Immature natural killer cell (primary cell): ENCODE measurements at places on chromosomes 6 and 20.

DNA sequence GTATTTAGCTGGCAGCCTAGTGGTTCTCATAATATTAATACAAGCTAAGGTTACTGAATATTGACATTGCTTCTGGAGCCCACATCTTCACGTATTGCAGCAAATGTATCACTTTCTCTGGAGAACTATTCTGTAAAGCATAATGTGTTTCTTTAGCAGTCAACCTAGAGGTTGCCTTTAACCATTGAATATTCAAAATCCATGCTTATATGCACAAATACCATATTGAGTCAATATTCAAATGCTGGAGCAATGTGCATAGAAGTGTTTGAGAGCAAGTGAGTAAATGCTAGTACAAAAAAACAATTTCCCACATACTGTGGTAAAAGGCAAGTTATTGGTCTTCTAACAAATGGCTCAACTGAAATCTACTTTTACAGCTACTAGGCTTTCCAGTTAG is 231.8 kb downstream of the TRDN start:
- no peak for DNase-seq

DNA sequence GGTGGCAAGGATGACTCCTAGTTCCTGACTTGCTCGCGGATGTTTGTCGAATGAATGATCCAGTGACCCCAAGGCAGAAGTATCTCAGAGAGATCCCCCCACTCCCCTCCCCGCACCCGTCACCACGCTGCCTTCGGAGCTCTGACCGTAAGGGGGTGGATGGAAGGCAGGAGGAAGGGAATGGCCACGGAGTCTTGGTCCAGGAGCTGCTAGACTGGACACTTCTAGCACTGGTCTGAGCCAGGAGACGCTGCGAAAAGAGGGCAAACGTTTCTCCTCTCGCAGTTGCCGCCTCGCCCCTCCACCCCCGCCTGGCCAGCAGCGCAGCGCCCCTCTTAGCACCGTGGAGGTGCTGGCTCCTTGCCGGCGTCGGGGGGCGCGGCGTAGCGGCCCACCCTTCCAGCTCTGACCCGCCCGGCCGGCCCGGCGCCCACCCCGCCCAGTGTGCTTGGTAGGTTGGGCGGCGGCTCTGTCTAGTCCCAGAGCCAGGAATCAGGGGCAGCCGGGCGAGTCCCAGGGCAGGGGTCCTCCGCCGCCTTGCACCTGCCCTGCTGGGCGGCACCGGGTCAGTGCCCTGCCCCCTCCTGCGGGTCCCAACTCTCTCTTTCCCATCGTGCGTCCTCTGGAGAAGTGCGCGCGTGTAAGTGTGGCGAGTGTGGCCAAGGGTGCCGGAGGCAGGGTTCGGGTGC is 2.4 kb upstream of the DBNDD2 start:
- no peak for DNase-seq

- no peak for DNase-seq
These were observed 33.6 kb downstream of the MYLK4 start for GRCh38 chr6:2716936-2717700.

DNA sequence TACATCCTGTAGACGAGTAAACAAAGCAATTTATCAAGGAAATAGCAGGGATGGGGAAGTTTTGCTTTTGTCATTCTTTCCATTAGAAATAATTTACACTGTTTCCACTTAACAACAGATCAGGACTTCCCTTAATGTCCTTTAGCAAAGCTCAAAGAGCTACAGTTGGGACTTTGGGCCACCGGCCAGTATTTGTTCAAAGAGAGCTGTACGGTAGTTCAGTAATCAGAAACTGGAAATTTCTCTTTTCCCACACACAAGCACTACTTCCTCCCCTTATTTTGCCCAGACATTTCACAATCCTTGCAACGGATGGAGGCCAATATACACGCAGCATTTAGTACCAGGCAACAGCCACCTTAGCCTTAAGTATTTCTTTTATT is 12.1 kb upstream of the HINT3 start:
- no peak for DNase-seq

DNA sequence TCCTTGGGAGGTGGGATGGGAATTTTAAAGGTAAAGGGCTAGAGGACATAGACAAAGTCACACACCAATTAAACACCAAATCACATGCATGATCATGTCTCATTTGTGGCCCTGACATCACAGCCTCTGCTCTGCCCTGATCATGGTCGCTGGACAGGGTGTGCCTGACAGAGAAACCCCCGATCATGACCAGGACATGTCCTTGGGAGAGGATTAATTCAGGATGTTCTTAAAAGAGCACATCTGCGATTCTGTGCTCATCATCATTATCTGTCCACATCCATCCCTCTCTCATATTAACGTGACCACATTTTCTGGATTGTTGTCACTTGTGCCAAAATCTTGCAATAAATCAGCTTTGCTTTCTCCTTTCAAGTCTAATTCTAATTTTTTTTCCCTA is 7.7 kb upstream of the PBOV1 start:
- no peak for DNase-seq

DNA sequence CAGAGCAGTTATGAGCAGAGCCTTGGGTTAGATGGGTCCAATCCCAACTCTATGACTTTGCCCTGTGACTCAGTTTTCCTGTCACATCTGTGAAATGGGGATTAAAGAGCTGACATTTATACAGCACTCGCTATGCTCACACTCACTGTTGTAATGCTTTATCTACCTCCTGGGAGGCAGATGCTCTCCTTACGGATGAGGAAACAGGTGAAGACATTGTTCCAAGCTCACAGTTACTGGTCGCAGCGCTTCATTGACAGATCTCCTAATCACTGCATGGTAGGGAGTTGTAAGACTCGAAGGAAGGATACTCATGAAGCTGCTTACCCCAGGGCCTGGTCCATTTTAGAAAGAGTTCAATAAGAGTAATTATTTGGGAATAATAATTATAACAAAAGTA is 2.9 kb upstream of the MYLK2 start:
- DNase-seq: no peak

DNA sequence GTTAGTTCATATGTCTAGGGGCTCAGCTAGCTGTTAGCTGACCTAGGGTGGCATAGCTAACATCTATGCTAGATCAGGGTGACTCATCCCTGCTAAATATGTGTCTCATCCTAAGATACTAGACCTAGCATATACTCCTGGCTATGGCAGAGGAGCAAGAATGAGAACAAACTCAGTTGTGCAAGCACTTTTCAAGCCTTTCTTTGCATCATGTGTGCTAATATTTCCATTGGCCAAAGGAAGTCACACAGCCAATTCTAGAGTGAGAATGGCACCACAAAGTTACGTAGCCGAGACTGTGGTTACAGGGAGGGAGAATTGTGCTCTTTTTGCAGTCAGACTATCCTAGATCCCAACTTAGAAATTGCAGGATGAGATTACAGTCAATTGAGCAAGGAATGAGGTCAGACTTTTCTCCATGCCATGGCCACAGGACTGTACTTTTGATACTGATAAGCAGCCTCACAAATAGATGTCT is 78.7 kb downstream of the PLCB4 start:
- DNase-seq: no peak

DNA sequence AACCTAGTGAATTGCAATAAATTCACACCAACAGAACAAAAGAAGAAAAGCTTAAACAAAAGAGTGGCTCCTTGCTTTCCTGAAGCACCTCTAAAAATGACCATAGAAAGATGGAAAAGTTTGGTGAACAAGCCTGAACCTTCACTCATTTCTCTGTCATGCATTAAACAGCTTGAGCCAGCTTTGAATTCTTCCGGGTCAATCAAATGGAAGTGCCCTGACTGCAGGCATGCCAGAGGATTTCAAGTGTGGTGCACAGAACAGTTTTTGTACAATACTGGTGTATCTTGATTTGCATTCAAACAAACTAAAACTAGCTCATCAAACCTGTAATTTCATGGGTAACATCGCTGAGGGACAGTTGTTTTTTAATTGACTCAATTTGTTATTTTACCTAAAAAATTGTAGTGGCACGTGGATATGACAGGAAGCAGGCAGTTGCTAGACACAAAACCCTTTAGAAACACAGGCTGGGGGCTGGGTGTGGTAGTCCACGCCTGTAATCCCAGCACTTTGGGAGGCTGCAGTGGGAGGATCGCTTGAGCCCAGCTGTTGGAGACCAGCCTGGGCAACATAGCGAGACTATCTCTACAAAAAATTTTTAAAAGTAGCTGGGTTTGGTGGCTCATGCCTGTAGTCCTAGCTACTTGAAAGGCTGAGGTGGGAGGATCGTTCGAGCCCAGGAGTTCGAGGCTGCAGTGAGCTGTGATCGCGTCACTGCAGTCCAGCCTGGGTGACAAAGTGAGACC is 9.1 kb downstream of the CASS4 start:
- DNase-seq: no peak

DNA sequence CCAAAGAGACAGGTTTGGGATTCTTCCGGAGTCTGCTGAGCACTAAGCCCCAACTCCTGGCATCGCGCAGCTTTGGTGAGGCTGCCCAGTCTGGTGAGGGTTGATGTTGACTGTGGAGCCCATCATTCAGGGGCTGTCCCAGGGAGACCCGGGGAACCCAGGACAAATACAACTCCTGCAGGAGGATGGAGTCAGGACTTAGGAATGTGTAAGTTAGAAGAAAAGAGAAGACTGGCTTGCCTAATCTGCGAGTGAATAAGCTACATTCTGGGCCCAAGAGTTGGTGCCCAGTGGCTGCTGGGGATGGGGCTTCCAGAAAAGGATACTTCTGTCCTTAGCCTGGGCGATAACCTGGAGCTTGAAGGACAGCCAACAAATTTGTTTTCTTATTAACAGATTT is 47.9 kb downstream of the STK35 start:
- DNase-seq: no peak

GRCh38 chr6:100353276-100354015 is 111.3 kb downstream of the SIM1 start:
- no peak for DNase-seq

DNA sequence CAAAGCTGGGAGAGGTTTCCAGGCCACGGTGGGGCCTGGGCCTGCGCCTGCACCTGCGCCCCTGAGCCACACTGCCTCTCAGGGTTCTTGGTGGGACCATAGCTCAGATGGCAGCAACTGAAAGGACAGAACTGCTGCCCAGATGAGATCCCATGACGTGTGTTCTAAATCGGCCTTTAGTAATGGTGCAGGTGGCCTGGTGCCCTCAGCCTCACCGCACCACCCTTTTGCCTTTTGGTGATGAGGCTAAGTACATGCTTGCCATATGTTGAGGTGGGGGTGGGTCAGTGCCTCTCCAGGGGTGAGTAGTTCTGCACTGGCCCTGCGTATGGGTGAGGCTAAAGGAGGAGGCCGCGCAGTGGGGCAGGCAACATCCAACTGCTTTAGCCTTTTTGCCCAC is 7.4 kb downstream of the PSMG4 start:
- no peak for DNase-seq

- peak; percentile 2 for DNase-seq
These were observed 54.6 kb upstream of the POLR1H start for GRCh38 chr6:30006170-30007131.

DNA sequence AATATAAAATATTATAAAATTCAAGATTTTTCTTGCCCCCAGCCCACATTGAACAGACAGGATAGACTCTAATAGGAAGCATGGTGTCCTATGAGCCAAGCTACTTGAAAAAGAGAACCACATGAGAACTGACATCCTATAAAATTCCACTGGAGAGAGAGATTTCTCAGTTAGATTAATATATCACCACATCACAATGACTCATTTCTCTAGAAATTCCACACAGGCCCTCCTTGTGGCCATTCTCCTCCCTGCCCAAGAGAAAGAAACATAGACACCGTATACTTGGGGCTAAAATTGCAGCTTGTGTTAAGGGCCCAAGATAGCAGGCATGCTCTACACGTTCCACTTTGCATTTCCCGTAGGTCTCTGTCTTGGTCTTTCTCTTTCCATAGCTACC is 481.4 kb downstream of the PTPRT start:
- no peak for DNase-seq

GRCh38 chr20:52332649-52333250 is 141.2 kb upstream of the ZFP64 start:
- no peak for DNase-seq

DNA sequence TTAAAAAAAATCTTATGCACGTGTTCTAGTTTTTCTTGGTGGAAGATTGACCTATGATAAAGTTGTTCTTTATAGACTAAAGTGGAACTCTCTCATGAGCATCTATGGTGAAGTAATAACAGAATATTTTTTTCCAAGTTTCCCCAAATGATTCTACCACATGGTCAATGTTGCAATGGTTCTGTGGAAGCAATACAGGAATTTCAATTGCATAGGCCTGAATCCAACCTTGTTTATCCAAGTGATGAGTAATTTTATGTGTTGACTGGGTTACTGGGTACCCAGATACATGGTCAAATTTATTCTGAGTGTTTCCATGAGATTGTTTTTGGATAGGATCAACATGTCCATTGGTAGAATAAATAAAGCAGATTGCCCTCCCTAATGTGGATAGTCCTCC is 581.5 kb downstream of the MMUT start:
- no peak for DNase-seq

DNA sequence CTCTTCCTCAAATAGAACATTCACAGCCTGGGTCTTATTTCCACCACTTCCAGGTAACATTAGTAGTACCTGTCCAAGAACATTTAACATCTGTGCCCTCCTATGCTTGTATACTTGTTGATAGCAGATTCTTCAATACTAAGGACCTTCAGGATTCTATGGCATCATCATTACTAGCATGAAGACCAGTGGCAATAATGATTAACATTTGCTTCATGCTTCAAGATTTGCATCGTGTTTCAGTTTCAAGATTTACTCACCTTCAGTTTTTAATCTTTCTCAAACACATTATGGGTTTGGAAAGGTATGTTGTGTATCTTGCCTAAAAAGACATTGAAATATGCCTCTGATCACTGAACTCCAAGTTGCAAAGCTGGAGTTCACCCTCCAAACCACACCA is 412.8 kb upstream of the NRSN1 start:
- no peak for DNase-seq

GRCh38 chr20:63735859-63736718 is at the start of gene LIME1:
TSS of gene LIME1 (plus strand) at chr20:63736664. CDS start at chr20:63737550, 886 bp downstream.
- peak; percentile 89 for DNase-seq

- peak; percentile 56 for DNase-seq
These were observed 171.4 kb downstream of the DTNBP1 start for GRCh38 chr6:15491255-15491985.

DNA sequence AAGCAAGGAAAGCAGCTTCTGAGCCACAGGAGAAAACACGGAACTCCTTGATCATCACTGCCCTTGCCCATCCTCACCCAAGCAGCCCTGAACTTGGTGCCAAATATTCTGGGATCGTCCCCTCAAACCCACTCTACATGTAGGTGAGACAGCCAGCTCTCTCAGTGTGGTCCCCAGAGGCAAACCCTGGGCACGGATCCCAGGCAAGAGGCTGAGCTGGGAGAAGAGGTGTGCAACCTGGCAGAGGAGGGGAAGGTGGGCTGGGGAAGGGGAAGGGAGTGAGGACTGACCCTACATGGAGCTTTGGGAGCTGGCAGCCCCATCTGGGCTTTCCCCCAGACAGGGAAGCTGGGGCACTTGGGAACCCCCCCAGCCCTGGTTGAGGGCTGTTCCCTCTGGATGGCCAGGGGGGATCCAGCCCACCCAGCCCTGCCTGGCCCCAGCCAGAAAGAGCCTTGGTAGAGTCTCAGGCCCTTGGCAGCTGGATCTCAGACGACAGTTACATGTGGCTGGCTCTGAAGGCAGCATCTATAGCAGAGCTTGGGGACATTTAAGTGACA is 186.2 kb upstream of the CST7 start:
- DNase-seq: no peak
